ENCODE measurements at places on chromosomes 2 and 18.

- DNase-seq: peak; percentile 20
These were observed 20.4 kb upstream of the FEZ2 start for GRCh38 chr2:36618381-36618780.

DNA sequence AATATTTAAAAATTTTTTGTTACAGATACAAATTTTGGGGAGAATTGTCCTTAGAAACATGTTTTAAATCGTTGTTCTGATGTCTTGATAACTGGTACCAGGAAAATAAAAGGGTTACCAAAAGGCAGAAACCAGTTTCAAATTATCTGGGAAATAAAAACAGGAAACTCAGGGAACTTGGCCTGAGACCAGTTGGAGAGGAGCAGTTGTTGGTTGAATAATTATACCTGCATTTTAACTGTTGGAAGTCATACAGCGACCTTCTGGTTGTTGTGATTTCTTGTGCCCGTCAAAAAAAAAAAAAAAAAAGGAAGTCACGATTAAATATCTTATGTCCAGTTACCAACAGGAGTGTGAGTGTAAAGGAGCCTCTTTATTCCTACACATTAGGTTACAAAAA, 51.8 kb downstream of the CRIM1 start:
- DNase-seq: no peak

- DNase-seq: no peak
These were observed 214.4 kb downstream of the FHOD3 start for GRCh38 chr18:36511791-36512352.

- DNase-seq: no peak
These were observed 1.1 kb downstream of the SH3RF3 start for GRCh38 chr2:109129921-109130722.

DNA sequence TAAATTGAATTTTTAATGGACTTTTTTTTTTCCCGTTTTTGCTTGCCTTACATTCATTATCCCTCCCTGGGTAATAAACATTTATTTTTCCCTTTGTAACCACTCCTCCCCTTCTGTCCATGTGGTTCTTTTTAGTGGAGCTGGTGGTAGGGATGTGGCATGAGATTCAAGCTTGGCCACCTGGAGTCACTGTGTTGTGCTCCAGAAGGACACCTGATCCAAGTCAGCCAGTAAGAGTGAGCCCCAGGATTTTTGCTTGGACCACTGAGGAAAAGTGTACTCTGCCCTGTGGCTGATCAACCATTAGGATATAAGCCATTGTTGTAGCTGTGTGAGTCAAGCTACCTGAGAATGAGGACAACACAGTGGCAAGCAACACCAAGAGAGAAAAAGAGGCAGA, 11.1 kb upstream of the ACTR3 start:
- no peak for DNase-seq

- DNase-seq: no peak
These were observed 4.4 kb upstream of the ATP8B1 start for GRCh38 chr18:57807336-57808117.

- no peak for DNase-seq
These were observed 187.0 kb downstream of the CYRIA start for GRCh38 chr2:16478434-16479210.

DNA sequence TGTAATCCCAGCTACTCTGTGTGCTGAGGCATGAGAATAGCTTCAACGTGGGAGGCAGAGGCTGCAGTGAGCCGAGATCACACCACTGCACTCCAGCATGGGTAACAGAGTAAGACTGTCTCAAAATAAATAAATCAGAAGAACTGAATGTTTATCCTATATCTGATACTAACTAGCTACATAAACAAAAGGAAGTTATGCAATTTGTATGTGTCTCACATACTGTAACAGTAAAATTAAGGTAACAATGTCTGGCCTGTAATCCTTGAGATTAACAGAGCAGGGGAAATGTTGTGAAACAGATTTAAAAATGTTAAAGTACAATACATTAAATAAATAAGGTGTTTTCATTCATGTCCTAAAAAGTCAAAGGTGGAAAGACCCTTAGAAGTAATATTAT, 150.8 kb downstream of the MEMO1 start:
- DNase-seq: no peak

- DNase-seq: no peak
These were observed 4.9 kb upstream of the PPM1B start for GRCh38 chr2:44163777-44164176.

Measured in bone marrow (tissue), 2 donors.